ENCODE measurements at places on chromosomes 7 and 10.
A peak's percentile ranks its signal among the peaks of the same experiment; 100 is the strongest.

- ATAC-seq, result no peak
These were observed 8.9 kb downstream of the MSS51 start for GRCh38 chr10:73424478-73424877.

GRCh38 chr10:3765146-3765545 lies 19.9 kb downstream of the KLF6 start:
- ATAC-seq, result no peak

DNA sequence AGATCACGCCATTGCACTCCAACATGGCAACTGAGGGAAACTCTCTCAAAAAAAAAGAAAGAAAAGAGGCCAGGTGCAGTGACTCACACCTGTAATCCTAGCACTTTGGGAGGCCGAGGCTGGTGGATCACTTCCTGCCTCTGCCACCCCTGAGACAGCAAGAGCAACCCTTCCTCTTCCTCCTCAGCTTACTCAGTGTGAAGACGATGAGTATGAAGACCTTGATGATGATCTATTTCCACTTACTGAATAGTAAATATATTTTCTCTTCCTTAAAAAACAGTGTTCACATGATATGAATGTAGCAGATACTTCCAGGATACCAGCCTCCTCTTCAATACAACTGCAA lies 2.1 kb upstream of the ZKSCAN1 start:
- ATAC-seq, result no peak

GRCh38 chr7:35657125-35657524 lies 37.8 kb downstream of the HERPUD2 start:
- ATAC-seq, result no peak

GRCh38 chr10:121069061-121069850 lies 218.1 kb downstream of the WDR11 start:
- ATAC-seq, result no peak

DNA sequence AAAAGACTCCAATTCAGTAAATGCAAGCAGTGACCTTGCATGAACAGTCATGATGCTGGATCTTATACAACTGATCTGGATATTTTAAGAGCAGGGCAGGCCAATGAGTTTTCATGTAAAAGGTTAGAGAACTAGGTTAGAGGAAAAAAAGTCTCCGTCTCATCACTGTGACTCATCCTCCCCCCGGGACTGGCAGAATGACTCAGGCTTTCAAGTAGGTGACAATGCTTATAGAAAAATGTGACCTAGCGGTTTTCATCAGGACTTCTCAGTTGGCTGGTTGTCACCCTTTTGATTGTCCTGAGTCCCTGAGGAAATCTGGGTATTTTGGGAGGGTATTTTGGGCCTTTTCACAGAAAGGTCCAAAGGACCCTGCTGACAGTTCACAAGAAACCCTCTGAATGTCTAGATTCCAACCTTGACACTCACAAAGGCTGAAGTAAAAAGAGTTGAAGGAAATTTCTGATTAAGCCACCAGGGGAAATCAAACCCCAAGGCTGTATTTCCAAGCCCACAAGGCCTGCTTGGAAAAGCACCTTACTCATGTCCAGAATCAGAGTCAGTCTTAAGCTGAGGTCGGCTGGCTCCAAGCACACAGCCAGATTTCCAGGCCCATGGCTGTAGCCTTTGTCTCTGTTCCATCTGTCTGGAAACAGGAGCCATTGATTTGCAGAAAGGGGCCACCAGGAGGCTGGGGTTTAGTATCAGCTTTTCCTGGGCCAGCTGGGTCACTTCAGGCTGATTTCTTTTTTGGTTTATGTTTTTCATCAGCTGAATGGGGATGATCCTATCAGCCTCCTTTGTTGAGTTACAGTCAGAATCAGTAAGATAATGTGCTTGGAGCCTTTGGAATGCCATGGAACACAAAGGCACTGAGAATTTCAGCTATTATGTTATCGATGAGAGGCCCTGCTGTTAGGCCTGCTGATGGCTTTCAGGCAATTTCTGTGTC lies 226.4 kb upstream of the HABP2 start:
- peak; percentile 69 for ATAC-seq

- no peak for ATAC-seq
These were observed 55.7 kb downstream of the CCDC3 start for GRCh38 chr10:12945690-12946359.
